Hematopoietic multipotent progenitor cell treated with erythropoietin and hydrocortisone succinate and interleukin-3 and kit ligand, for 4 days (in vitro differentiated cells): ENCODE measurements at places on chromosomes 5 and 9.

DNA sequence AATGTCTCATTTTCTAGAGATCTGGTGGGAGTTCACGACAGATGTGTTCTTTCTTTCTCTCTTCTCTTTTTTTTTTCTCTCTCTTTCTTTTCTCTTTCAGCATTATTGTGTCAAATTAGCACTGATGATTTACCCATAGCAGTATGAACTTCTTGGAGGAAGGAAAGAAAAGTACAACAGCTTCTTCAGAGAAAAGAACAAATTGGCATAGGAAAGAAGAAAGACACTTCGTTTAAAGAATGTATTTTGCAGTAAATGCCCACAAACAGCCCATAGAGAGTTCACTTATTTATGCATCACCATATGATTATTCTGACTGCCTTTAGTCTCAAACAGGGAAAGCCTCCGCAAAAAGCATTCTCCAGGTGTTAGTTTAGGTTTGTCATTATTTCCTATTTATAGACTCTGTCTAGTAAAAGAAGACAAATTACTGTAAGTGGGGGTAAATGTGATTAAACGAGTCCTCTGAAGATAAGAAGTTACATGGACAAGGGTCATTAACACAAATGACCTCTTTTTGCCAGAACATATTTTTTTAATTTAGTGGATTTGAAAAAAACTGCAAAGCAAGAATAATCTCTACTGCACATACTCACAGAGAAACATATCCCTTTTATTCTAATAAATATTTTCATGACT lies 68.0 kb downstream of the POU5F2 start:
- DNase-seq = no peak

DNA sequence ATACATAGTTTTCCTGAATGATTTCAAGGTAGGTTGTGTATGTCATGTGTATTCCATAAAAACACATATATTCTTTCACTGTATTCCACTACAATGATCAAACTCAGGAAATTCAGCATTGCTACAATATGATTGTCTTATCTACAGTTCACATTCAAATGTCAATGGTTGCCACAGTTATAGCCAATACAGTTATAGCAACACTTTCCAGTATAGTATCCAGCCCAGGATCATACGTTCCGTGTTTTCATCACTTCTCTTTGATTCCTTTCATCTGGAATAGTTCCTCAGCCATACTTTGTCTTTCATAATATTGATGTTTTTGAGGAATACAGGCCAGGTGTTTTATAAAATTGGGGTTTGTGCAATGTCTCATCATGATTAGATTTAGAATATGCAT lies 9.5 kb downstream of the OR2S2 start:
- DNase-seq = no peak

- DNase-seq = no peak
These were observed 115.9 kb downstream of the GADD45G start for GRCh38 chr9:89720696-89721175.

DNA sequence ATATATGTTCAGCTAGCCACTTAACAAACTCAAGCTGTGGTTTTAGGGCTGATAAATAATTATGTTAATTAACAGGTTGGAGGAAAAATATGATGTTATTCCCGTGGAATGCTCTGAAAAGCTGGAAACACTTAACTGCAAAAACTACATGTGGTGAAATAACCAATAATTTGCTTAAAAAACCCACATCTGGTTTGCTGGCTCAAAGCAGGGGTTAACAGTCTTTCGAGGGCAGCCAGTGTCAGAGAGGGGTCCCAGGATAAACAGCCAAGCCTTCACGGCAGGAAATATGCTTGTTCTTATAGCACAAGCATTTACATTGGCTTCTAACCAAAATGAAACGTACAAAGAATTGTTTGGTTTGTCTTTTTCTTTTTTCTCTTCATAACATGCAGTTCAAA lies 254.0 kb upstream of the GAS1 start:
- DNase-seq = no peak

DNA sequence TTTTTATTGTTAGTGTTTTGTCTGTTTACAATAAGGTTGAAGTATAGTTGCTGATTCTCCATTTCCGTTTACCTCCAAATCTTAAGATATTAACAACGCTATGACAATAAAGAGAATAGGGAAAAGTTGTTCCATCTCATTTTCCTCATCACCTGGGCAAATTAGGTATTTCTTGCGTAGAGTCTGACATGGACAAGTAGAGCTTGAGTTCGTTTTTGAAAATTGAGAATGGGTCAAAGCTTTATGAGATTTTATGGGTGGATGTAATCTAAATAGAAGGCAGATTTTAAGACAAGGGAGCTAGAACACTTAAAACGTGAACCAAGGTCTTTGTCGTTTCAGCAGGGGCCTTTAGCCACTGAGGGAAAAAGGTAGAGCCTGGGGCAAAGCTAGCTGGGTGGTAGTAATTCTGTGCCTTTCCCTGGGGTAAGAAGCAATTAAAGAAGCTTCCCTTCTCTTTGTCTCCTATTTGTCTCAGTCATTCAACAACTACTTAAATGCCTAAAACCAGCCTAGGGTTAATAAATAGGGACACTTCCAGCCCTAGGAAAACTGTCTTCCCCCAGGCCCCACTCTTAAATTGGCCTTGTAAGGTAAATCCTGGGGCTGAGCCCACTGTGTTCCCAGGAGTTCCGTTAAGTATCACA lies 551 bp upstream of the CAAP1 start:
- peak; percentile 10 for DNase-seq

- no peak for DNase-seq
These were observed 20.9 kb upstream of the ORM1 start for GRCh38 chr9:114301798-114302565.

- peak; percentile 75 for DNase-seq
These were observed 22.3 kb downstream of the PDE8B start for GRCh38 chr5:77232574-77233358.

GRCh38 chr9:1125741-1126140 lies 75.6 kb downstream of the DMRT2 start:
- DNase-seq = no peak

- DNase-seq = no peak
These were observed 47.5 kb downstream of the DUSP1 start for GRCh38 chr5:172723508-172723907.

GRCh38 chr5:96315431-96315830 lies 117.6 kb downstream of the PCSK1 start:
- DNase-seq = no peak

- DNase-seq = peak; percentile 3
These were observed 97.4 kb downstream of the HOMER1 start for GRCh38 chr5:79416499-79416898.

DNA sequence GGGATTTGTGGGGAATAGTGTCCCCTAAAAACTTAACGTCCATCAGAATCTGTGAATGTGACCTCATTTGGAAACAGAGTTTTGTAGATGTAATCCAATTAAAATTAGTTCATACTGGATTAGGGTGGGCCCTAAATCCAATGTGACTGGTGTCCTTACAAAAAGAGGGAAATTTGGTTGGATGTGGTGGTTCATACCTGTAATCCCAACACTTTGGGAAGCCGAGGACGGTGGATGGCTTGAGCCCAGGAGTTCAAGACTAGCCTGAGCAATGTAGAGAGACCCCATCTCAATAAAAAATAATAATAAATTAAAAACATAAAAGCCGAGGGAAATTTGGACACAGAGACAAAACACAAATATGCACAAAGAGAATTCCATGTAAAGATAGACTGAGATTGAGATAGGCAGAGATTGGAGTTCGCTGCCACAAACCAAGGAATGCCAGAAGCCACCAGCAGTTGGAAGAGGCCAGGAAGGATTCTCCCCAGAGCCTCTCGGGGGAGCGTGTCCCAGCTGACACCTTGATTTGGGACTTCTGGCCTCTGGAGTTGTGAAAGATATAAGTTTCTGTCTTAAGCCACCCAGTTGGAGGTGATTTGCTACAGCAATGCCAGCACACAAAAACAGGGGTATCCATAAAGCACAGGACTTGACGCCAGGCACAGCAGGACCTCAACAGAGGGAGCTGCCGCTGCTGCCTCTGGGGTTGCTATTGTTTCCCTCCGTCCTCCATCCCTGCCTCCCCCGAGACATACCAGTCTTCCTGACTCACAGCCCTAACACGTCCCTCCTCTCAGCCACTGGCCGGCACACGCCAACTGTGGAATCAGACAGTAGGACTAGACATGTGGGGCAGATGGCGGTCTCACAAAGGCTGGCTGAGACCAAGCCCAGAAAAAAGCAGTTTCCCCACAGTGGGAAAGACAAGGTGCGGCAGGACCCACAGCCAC lies 73.8 kb upstream of the IL17B start:
- no peak for DNase-seq

DNA sequence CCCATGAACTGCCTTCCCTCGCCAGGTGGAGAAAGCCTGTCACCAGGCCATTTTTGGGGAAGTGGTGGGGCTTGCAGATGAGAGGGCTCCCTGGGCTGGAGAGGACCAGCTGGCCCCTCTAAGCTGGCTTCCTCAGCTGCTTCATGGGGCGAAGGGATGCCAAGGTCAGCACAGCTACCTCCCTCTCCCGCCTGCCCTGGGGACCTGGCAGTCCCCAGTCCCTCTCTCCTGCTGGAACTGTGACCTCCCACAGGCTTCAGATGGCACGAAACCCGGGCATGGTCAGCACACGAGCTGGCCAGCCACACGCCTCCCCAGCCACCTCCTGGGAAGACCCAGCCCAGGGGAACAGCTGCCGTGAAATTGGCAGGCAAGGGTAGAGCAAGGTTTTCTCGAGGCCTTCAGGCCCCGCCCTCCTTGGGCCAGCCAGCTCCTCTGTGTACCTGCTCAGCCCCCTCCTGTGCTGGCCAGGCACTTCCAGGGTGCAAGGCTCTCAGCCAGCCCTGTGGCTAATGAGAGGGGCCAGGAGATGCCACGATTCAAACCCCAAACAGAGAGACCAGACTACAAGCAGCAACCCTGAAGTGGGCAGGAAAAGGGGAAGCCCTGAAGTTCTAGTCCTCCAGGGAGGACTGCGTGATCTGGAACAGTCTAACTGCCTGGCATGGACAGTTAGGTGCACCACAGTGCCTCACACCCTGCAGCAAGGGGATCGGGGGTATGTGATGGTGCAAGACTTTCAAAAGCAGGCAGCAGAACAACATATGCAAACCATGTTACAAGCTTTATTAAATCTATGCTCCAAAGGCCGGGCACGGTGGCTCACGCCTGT lies 12.9 kb downstream of the PLPP7 start:
- peak; percentile 36 for DNase-seq

- DNase-seq = no peak
These were observed 85.2 kb downstream of the CAMK4 start for GRCh38 chr5:111309384-111309783.

- DNase-seq = no peak
These were observed 290.4 kb upstream of the NR4A3 start for GRCh38 chr9:99531313-99531712.

- DNase-seq = peak; percentile 25
These were observed 439.0 kb downstream of the ENC1 start for GRCh38 chr5:74201334-74202081.

GRCh38 chr9:115837618-115838017 lies 316.0 kb upstream of the PAPPA start:
- no peak for DNase-seq

DNA sequence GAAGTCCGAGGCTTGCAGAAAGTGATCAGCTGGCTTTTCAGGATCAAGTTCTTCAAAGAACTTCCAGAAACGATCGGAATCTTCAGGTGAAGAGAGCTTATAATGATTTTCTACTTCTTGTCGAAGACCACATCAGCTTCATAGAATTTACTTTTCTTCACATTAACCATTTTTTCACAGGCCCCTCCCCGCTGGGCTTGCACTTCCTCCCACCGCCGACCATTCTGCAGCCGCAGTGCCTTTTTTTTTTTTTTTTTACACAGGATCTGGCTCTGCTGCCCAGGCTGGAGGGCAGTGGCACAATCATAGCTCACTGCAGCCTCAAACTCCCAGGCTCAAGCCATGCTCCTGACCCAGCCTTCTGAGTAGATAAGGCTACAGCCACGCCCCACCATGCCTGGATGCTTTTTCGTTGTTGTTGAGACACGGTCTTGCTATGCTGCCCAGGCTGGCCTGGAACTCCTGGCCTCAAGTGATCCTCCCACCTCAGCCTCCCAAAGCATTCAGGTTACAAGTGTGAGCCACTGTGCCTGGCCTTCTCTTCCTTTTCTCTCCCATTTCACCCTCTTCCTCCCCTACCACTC lies 15.3 kb upstream of the RNF130 start:
- peak; percentile 58 for DNase-seq

GRCh38 chr5:14337593-14337992 lies 194.5 kb downstream of the TRIO start:
- no peak for DNase-seq

- no peak for DNase-seq
These were observed 186.7 kb downstream of the TMEM38B start for GRCh38 chr9:105881021-105881420.

GRCh38 chr9:22052376-22052945 lies 43.4 kb upstream of the CDKN2B start:
- no peak for DNase-seq

GRCh38 chr5:98458004-98458403 lies 315.5 kb upstream of the RGMB start:
- no peak for DNase-seq

DNA sequence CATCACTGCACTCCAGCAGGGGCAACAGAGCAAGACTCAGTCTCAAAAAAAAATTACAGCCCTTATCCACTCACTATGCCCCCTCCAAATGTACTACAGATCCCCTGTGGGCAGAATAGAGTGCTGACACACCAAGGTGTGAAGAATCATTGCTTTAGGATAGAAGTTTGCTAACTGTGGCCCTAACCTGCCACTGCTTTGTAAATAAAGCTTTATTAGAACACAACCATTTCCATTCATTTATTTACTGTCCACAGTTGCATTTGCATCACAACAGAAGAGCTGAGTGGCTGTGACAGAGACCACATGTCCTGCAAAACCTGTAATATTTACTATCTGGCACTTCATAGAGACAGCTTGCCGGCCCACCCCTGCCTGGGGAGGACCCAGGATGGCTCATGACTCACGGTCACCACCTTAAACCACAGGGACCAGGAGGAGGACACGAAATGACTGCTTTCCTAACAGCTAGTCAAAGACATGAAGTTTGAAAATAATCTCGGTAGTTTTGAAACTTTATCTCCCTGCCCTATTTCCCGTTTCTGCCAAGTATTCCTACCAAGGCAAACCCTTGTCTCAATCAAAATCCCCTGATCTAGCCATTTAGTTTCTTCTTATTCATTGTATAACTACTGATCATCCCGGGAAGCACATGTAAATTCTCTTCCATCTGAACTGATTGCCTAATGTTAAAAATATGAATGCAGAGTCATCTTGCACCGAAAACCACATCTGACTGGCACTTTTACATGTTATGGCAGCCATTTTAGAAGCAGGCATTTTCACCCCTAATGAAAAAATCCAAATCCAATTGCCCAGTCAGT lies 206.1 kb downstream of the SLIT3 start:
- no peak for DNase-seq

DNA sequence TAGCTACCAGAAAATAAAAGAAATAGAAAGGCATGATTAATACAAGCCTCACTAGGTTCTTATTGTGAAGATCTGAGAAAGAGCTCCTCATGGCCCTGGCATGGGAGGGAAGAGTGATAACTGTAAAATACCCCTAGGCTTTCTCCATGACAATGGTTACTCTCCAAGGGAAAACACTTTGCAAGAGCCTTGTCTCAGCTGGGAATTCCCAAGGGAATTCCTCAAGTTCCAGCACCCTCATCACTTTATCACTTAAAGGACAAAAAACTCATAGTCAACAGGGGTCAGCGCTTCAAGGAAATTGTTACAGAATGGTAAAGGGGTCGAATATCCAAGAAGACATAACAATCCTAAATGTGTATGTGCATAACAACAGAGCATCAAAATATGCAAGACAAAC lies 21.2 kb downstream of the SYK start:
- DNase-seq = no peak

- no peak for DNase-seq
These were observed 39.8 kb downstream of the IARS1 start for GRCh38 chr9:92253656-92254055.
